ENCODE measurements at places on chromosomes 13 and 19.

DNA sequence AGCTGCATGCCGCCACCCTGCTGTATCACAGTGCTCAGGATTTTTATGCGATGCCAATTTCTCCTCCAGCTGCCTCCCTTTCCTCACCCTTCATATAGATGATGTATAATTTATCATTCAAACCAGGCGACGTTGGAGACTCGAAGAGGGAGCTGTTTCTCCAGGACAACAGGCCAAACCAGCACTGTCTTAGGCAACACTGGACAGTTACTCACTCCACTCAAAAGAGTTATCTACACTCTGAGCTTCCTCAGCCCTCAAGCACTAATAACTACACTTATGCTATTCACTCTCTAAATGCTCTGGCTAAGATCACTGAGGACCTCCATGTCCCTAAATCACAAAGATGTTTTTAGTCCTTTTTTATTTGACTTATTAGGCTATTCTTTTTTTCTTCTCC, 87.3 kb upstream of the RFC3 start:
- no peak for DNase-seq

DNA sequence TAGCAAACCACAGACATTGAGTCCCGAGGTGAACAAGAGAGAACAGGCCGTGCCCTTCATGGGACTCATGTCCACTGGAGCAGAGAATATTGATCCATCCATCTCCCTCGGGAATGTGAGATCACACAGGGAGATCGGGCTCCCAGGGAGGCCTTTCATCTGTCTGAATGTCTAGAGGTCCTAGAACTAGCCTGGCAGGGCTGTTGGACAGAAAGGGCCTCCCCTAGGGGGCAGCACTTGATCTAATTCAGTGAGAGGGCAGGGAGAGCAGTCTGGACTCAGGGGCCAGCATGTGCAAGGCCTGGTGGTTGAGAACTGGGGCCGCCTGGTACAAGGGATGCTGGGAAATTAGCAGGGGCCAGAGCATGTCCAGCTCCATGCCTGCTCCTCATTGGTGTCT, 4.3 kb downstream of the RUVBL2 start:
- DNase-seq = peak; percentile 70

- DNase-seq = no peak
Observed at GRCh38 chr13:40420160-40420740, 246.2 kb downstream of the FOXO1 start.

DNA sequence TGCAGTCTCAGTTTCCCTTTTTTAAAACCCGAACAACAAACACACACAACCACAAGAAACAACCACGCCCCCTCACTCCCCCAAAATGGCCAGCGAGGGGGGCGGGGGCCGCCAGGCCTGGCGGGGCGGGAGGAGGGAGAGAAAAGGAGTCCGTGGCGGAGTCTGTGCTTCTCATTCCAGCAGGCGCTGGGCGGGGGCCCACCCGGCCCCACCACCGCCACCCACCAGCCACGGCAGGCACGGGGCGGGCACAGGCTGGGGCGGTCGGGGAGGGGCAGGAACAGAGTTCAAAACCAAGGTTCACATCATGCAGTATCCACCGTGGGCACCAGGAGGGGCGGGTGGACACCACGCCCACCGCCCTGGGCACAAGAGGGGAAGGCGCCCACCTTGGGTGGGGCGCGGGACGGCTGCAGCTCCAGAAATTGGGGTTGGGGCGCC, 12.9 kb downstream of the DPF1 start:
- DNase-seq = no peak

- DNase-seq = peak; percentile 24
Observed at GRCh38 chr19:7997809-7998480, 7.5 kb downstream of the ELAVL1 start.

GRCh38 chr13:79451500-79451962, 29.4 kb upstream of the NDFIP2 start:
- peak; percentile 96 for DNase-seq

DNA sequence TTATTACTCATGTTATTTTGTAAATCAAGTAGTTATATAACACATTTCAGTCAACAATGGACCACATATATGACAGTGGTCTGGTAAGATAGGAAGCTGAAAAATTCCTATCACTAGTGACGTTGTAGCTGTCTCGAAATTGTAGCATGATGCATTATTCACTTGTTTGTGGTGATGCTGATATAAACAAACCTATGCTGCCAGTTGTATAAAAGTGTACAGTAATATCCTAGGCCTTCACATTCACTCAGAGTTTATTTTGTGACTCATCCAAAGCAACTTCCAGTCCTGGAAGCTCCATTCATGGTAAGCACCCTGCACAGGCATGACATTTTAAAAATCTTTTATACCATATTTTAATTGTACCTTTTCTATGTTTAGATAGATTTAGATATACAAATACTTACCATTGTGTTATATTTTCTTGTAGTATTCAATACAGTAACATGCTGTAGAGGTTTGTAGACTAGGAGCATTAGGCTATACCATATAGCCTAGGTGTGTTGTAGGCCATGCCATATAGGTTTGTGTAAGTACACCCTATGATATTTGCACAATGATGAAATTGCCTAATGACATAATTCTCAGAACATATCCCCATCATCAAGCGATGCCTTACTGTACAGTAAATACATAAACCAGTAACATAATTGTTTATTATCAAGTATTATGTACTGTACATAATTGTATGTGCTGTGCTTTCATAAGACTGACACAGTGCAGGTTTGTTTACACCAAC, 49.3 kb downstream of the IFT88 start:
- DNase-seq = peak; percentile 91

GRCh38 chr19:51821456-51821855, 26.5 kb downstream of the FPR3 start:
- no peak for DNase-seq

DNA sequence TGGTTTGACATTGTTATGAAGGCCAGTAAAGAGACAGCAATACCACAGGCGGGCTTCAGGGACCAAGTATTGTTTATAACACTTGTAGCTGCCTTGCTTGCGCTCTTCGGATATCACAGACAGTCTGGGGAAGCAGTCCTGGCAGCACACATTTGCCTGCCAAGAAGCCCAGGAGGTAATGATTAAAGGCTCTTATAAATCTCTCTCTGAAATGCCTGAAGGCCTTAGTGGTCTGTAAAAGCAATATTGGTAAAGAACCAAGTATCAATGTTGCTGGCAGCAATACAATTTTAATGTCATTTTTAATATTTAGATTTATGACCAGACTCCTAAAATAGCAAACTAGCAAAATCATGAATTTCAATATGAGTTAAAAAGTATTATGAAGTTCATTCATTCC, 1312.4 kb downstream of the PCDH9 start:
- DNase-seq = no peak

DNA sequence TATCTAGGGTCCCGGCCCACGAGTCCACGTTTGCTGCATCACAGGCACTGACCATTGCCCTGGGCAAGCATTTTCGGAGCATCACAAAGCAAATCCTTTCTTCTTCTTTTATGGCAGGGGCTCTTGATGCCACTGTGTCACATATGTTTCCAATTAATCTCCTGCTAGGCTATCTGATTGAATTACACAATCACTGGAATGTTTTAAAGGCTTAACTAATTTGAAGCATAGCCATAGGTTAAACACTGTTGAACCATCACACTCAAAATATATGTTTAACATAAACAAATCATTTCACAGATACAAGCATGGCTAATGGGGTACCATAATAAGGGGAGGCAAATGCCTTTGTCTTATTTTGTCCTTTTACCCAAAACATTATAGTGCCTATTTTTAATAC, 338.3 kb downstream of the POU4F1 start:
- no peak for DNase-seq

DNA sequence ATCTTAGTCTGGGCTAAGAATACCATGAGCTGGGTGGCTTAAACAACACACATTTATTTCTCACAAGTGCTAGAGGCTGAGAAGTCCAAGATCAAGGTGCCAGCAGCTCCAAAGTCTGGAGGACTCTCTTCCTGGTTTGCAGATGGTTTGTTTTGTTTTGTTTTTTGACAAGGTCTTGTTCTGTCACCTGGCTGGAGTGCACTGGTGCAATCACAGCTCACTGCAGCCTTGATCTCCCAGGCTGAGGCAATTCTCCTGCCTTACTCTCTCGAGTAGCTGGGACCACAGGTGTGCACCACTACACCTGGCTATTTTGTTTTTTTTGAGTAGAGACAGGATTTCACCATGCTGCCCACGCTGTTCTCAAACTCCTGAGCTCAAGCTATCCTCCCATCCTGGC, 15.5 kb downstream of the APLP1 start:
- DNase-seq = no peak

DNA sequence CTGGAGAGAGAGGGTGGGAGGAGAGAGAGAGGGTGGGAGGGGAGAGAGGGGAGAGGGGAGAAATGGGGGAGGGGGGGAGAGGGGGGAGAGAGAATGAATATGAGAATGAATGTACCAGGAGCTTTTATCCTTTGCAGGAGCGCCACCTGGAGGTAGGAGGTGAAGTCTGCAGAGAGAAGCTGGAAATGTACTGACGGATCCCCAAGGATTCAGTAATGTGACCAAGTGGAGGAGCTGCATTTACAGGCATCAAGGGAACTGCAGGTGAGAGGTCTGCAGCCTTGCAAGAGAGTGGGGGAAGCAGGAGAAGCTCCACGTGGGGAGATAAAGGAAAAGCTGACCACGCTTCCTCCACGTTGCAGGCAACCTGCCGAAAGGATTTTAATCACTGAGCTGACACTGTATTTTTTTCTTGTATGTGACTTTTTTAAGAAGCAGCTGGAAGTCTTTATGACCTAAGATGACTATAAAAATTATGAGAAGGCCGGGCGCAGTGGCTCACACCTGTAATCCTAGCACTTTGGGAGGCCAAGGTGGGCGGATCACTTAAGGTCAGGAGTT, 33.7 kb downstream of the VSTM1 start:
- DNase-seq = peak; percentile 57

DNA sequence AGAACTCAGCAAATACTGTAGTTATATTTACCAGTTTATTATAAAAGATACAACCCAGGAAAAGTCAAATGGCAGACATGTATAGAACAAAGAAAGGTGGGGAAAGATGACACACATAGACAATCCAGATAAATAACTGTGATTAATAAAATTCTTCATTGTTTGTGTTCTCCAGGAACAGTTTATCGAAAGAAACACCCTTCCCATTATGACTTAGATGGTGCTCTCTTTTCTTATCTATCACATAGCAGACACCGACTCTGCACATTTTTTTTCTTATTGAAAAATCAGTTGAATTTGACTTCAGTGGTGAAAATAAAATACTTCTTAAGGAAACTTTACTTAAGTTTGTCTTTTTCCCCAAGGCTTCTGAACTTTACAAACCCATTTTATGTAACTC, 6.2 kb downstream of the ZNF708 start:
- no peak for DNase-seq

- DNase-seq = peak; percentile 43
Observed at GRCh38 chr19:19214892-19215291, 3.1 kb downstream of the NCAN start.

- peak; percentile 83 for DNase-seq
Observed at GRCh38 chr13:41562083-41562482, 104.7 kb downstream of the RGCC start.

DNA sequence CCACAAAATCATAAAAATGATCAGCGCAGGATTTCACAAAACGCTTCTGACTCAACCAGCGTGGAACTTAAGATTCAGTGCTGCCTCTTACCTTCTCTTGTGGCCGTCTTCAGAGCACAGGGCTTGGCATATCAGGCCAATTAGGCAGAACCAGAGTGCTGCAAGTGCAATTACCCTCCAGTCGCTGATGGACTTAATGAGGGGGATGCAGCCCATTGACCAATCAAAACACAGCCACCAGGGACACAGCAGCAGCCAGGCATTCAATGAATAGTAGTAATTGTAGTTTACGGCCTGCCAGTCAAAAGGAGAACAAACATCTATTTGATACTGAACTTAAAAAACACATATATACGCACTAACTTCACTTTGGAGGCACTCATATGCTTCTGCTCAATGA, 38.2 kb downstream of the TMTC4 start:
- no peak for DNase-seq

DNA sequence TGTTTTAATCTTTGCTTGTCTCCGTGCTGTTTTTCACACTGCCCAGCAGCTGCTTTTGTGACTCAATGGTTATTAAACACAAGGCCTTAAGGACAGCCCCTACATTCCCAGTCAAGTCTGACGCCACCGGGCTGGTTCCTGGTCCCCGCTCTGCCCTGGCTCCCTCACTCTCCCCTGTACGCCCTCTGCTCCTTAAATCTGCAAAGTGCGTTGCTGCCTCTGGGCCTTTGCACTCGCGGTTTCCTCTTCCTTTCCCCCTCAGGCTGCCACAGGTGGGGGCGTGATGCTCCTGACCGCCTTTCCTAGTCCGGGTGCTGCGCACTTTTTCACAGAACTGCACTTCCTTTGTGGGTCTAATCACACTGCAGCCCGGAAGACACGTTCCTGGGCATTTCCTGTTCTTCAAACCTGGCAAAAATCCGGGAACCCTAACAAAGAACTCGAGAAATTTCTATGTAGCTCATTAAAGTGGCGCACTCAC, 25.6 kb downstream of the NOSIP start:
- peak; percentile 27 for DNase-seq

DNA sequence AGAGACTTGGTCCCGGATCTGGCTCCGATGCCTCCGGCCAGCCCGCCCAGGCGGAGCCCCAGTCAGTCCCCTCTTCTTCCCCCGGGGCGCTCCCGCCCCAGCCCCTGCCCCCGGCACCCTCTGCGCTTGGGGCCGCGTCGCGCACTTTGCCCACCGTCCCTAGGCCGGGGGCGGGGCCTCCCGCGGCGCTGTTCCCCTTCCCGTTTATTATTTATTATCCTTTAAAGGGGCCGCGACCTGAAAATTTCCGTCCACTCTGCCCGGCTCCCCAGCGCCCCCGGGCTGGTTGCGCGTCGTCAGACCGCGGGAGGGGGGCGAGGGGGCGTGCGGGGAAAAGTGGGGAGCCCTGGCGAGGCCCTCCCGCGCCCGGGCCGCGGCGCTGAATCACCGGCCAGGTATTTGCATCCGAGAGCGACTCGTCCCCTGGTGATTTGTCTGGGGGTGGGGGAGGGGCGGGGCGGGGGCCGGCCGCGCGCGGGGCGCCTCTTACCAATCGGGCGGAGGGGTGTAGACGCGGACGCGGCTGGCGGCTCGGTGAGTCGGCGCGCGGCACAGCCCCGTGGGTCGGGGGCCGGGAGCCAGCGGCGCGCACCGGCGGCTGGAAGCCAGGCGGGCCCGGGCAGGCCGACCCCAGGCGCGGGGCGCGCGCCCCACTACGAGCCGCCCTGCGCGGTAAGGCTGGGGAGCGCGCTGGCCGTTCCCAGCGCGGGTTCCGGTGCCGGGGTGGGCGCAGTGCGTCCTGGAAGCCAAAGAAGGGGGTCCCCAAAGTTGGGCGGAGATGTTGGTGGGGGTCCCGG, at the start of gene ARID3A:
Gene ARID3A, plus strand, starts transcription at position 510 of the 797 bp plus-strand sequence. CDS start 3,494 bp downstream, outside the sequence.
- peak; percentile 86 for DNase-seq

Data from amniotic epithelial cell (primary cell).